ENCODE measurements at places on chromosomes 1 and 21. TPM values are rescaled to one million over a fixed set of nuclear protein-coding genes. Genes with fewer than 3 reads are reported as not detected.

The EIF4G3 gene
- 61.8 TPM for total RNA-seq

The DNAH14 gene
- 70.3 TPM for total RNA-seq

The ICOSLG gene
- 0.27 TPM for total RNA-seq

The TNFRSF18 gene
- not detected for total RNA-seq

The GGPS1 gene
- 18.8 TPM for total RNA-seq

The TMEM79 gene
- total RNA-seq = 4.0 TPM

The KRTAP12-2 gene
- total RNA-seq = not detected
